ENCODE measurements at places on chromosomes 3 and 15.

- DNase-seq, result no peak
These were observed 54.4 kb downstream of the WWTR1 start for GRCh38 chr3:149603126-149604074.

DNA sequence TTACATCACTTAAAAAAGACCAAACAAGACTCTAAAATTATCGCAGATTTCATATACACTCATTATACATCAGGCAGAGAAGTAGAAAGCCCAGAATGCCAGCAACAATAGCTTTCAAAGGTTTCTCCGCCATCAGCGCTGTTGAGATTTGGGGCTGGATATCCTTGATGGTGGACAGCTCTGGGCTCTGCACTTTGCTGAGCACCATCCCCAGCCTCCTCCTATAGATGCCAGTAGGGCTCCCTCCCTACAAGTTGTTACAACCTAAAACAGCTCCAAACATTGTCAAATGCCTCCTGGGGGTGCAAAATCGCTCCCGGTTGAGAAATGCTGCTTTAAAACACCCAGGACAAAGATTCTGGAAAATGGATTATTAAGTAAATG is 73.5 kb downstream of the ATP10A start:
- DNase-seq, result no peak

DNA sequence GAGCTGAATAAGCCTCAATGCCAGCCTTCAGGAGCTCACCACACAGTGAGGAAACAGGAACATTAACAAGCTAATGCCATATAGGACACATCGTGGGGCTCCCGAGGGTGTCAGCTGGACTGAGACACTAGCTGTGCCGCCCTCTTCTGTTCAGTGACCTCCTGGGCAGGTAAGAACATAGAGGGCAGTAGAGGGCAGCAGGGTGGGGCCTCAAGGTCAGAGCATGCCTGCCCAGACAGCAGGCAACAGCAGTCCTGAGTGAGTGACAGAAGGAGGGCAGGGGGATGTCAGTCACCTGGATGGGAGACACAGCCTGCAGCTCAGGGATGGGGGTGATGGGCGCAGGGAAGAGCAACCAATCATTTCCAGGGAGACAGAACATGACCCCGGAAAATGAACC is 15.5 kb downstream of the NTRK3 start:
- DNase-seq, result no peak

DNA sequence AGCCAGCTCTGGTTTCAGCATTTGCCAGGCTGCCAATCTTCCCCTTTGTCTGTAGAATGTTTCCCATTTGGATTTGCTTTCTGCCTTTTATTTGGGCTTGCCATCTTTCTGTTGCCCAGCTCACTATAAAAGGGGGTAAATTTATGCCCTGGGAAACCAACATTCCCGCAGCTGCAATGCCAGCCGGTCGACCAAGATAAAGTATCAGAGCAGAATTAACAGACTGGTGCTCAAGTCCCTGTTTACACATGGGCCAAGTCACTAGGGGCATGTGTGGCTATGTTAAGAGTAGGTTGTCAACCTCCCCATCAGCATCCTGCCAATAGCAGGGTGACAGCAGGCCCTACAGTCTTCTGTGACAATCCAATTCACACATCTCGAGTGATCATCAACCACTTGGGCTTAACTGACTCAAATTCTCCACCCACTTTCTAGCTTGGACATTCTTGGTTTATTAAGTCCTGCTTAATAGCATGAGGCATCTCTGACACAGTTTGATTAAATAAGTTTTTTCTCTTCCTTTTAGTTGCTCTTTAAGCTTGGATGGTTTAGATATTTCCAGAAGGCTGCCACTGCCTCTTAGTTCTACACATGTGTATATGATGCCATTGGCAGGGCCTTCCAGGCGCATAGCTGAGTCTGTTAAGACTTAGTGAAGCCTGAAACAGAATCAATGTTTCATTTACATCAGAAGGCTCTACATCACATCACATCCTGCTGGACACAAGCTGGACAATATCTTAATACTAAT is 24.1 kb upstream of the VEPH1 start:
- no peak for DNase-seq

DNA sequence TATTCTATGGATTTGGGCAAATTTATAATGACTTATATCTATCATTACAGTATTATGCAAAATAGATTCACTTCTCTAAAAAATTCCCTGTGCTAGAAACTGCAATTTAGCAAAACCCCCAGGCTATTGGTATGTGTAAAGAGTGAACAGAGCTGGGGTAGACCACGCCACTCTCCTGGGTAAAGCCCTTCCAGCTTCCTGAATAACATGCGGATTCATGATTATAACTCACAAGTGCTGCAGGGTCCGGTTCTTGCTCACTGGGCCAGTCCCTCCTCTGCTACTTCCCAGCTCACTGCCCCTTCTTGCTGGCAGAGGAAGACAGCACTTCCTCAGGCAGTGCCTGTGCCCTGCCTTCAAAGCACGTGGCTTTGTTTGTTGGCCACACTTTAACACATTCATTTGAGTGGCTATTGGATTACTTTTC is 4.1 kb downstream of the CD80 start:
- no peak for DNase-seq

DNA sequence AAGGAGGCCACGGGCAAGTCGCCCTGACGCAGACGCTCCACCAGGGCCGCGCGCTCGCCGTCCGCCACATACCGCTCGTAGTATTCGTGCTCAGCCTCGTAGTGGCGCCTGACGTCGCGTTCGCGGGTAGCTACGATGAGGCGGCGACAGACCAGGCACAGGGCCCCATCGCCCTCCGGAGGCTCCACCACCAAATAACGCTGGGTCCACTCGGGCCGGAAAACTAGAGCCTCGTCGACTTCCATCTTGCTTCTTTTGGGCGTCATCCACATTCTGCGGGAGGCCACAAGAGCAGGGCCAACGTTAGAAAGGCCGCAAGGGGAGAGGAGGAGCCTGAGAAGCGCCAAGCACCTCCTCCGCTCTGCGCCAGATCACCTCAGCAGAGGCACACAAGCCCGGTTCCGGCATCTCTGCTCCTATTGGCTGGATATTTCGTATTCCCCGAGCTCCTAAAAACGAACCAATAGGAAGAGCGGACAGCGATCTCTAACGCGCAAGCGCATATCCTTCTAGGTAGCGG is at the start of gene EPM2AIP1:
Gene EPM2AIP1, minus strand, starts transcription at position 326 of the 520 bp plus-strand sequence. Its CDS starts 54 bp downstream, at position 272.
- DNase-seq, result no peak

- DNase-seq, result no peak
These were observed 4.6 kb upstream of the AMOTL2 start for GRCh38 chr3:134378818-134379217.

DNA sequence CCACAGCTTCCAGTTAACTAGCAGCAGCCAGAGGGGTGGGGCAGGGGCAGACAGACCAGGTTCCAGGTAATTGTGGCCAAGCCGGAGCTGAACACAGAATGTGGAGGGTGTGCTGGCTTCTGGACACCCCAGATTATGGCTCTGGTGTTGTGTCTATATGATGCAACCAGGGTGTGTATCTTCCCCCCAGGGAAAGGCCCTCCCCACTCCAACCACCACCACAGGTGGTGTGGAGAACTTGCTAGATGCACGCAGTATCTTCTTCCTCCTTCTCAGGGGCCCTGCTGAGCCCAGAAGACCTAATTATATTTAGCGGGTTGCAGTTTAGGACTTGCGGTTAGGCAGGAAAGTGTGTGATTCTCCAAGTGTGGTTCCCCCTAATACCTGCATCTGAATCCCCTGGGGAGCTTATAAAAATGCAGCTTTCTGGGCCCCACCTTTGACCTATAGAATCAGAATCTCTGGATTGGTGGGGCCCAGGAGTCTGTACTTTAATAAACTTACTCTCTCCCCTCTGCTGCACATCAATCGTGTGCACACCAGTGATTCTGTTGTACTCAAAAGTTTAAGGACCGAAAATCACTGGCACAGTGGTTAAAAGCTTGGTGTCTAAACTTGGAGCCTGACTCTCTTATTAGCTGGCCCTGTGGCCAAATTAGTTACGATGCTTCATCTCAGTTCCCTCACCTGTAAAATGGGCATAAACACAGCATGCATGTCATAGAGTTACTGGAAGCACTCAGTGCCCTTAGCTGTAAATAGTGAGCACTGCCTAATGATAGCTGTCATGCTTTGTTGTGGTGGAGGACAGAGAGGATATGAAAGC is 379.1 kb upstream of the PROK2 start:
- no peak for DNase-seq

GRCh38 chr3:120614765-120615164 is 18.6 kb downstream of the NDUFB4 start:
- no peak for DNase-seq

GRCh38 chr3:127131424-127132170 is 61.3 kb upstream of the PRR23E start:
- no peak for DNase-seq

GRCh38 chr3:181103605-181104004 is 114.1 kb upstream of the DNAJC19 start:
- no peak for DNase-seq

GRCh38 chr3:22893644-22894325 is 309.3 kb upstream of the UBE2E2 start:
- DNase-seq, result no peak

DNA sequence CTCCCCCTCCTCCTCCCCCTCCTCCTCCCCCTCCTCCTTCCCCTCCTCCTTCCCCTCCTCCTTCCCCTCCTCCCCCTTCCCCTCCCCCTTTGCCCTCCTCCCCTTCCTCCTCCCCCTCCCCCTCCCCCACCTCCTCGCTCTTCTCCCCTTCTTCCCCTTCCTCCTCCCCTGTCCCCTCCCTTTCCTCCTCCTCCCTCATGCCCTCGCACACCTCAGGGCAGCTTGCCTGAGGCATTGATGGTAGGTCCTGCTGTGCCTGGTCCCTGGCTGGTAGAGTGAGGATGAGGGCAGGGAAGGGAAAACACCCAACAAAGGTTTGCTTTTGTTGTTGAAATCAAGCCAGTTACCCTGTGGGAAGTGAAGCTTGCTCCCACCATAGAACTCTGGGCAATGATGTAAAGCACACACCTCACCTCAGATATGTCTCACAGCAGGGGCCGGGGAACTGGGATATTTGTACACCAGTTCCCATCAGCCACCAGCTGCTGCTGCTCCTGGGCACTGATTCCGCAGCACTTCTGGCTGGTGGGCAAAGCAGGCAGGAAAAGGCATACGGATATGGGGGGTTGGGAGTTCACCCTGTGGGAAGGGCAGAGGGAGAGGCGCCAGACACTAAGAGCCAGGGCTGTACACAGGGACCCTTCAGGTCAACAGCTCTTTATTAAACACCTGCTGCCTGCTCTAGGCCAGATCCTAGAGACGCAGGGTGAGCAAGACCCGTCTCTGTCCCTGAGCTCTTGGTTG is 13.8 kb downstream of the ISG20 start:
- DNase-seq, result no peak

GRCh38 chr3:128307029-128307633 is 153.8 kb downstream of the EEFSEC start:
- no peak for DNase-seq

- DNase-seq, result no peak
These were observed 7.0 kb upstream of the CPB1 start for GRCh38 chr3:148820361-148821245.

GRCh38 chr3:9204253-9204992 is 45.0 kb downstream of the SRGAP3 start:
- no peak for DNase-seq

DNA sequence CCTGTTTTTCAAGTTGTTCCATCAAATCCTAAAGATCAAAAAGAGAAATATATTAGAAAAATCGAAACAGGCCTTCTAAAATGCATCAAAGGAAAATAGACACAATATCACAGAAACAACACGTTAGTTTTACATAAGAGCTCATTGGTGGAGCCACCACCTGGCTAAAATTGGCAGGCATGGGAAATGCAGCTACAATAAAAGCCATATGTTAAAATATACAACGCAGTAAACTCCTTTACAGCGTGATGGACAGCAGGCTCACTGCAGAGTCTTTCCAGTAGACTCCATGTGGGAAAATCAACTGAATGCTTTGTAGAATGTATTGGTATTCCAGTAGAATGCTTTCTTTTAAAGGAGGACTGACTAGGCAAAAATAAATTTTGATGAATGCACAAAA is 40.9 kb upstream of the MYO5C start:
- no peak for DNase-seq

GRCh38 chr15:50744601-50745000 is 20.9 kb downstream of the SPPL2A start:
- DNase-seq, result no peak

DNA sequence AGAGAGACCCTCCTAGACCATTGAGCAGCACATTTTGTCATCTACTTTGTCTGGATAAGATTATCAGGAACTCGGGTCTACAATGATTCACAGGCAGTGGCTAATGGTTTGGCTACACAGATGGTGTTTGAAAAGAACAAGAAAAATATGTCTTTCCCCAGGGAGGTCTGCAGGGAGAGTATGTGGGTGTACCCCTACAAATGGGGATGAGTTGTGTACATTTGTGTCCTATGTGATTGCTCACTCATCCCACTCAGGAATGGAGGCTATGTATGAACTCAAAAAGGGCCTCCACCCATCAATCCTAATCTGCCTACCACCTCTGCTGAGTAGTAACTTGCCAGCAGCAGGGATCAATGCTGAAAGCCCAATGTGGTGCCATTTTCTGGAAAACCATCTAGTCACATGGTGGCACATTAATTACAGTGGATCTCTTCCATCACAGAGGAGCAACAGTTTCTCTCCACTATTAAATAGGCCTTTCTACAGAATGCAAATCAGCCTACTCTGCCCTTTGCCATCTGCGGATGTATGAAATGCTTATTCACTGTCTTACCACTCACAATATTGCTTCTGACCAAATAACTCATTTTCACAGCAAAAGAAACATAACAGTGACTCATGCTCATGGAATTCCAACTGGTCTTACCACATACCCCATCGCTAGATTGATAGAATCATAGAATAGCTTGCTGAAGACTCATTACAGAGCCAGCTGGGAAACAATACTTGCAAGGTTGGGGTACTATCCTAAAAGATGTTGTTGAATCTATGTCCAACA is 48.3 kb upstream of the TRIM42 start:
- DNase-seq, result no peak

- DNase-seq, result no peak
These were observed 23.1 kb upstream of the GPR171 start for GRCh38 chr3:151226088-151226563.

- DNase-seq, result no peak
These were observed 70.7 kb downstream of the SOX2 start for GRCh38 chr3:181782306-181782954.

DNA sequence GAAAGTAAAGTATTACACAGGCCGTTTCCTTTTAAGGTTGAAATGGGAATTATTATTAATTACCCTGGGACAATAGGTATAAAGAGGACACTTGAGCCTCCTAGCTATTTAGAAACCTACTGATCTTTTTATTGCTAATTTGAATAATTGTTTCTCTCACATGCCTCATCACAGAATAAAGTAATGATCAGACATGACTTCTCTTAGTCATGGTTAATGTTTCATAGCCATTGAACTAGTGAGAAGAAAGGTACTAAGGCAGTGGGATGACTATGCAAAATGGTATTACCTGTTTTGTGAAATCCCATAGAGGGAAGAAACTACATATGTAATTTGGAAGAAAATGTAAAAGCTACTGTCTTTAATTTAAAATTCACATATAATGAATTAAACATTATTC is 85.6 kb downstream of the EPHA6 start:
- no peak for DNase-seq

- no peak for DNase-seq
These were observed 114.5 kb upstream of the GOLGA8J start for GRCh38 chr15:29968099-29968894.

GRCh38 chr3:112117415-112117814 is 15.6 kb downstream of the GCSAM start:
- no peak for DNase-seq

- no peak for DNase-seq
These were observed 14.8 kb downstream of the PAQR5 start for GRCh38 chr15:69313432-69314000.

GRCh38 chr3:30457726-30458125 is 148.7 kb upstream of the TGFBR2 start:
- no peak for DNase-seq

- DNase-seq, result no peak
These were observed 69.8 kb upstream of the SLC4A7 start for GRCh38 chr3:27553886-27554540.

- no peak for DNase-seq
These were observed 528.4 kb upstream of the RGMA start for GRCh38 chr15:93617443-93617842.
